ENCODE measurements at places on chromosomes 16 and 17. TPM values are rescaled to one million over a fixed set of nuclear protein-coding genes. Genes with fewer than 3 reads are reported as not detected.

NGFR gene
- total RNA-seq = 1.6 TPM

CDH1 gene
- total RNA-seq = 65.8 TPM

DNA sequence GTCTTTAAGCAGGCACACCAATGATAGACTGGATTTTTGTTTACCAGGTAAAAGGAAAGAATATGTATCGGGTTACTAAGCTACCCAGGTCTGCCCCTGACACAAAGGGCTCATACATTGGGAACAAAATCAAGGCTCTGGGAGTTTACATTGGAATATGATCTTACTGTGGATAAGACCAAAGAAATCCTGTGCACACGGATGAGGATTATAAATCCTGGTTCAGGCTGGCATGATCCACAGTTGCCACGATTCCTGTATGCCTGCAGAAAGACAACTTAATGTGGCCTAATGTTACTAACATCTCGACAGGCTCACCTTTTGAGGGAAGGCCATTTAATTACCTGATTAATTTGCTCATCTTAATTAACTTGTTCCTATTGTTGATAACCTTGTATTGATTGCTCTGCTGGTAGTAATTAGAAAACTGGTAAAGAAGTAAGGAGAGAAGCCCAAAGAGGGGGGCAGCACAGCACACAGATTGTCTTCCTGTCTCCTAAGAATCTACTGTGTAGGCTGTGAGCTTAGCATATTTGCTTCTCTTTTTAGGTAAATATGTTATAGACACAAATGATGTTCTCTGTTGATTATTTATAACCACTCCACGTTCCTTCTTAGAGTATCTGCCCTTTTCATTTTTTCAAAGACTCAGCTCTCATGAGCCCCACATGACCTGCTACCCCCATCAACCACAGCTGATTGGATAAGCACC, 51.0 kb upstream of the TOX3 start:
- DNase-seq = no peak

C1QTNF1 gene
- total RNA-seq = 1.5 TPM

DNA sequence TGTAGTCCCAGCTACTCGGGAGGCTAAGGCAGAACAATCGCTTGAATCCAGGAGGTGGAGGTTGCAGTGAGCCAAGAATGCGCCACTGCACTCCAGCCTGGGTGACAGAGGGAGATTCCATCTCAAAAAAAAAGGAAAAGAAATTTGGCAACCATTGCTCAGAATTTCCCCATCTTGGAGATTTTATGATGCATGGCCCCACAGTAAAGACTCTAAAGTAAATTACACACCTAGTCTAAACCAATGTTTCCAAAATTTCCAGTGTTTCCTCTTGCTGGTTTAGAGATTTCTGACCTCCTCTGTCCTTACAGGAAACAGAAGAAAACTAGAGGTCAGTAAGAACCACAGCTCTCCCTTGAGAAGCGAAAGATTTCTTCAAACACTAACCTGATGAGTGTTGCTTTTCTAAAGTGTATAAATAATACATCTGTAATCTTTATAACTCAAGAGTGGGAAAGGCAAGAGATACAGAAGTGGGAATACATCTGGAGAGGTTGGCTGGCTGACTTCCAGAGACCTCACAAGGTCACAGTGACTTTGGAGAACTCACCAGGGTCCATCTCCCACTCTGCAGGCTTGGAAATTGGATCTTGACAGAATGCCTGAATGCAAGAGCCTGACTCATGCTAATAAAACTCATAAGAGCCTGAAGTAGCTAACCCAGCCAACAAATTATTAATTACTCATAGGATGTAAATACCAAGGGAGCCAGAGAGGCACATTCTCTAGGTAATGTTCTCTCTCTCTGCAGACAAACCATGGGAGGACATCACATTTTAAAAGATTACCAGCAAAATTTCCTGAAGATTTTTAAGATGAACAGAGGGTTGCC, 8.8 kb downstream of the ADAT1 start:
- no peak for DNase-seq

TBC1D3G gene
- total RNA-seq = 0.15 TPM

DNA sequence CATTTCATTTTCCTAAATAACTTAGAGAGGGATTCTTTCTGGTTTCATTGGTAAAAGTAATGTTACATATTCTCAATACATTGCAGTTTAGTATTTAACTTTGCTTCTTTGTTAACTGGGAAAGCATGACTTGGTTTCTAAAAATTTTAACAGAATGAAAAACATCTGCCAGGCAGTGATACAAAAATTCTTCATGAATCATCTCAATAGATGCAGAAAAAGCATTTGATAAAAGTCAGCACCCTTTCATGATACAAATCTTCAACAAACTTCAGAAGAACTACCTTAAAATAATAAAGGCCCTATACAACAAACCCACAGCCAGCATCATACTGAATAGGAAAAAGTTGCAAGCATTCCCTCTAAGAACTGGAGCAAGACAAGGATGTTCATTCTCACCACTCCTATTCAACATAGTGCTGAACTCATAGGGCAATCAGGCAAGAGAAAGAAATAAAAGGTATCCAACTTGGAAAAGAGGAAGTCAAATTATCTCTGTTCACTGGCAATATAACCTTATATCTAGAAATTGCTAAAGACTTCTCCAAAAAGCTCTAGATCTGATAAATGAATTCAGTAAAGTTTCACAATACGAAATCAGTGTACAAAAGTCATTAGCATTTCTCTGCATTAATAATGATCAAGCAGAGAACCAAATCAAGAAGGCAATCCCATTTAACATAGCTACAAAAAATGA, 50.4 kb downstream of the SLFN5 start:
- DNase-seq = no peak

NMT1 gene
- total RNA-seq = 105 TPM

- DNase-seq = no peak
These were observed 28.0 kb downstream of the TOM1L2 start for GRCh38 chr17:17944242-17944641.

DNA sequence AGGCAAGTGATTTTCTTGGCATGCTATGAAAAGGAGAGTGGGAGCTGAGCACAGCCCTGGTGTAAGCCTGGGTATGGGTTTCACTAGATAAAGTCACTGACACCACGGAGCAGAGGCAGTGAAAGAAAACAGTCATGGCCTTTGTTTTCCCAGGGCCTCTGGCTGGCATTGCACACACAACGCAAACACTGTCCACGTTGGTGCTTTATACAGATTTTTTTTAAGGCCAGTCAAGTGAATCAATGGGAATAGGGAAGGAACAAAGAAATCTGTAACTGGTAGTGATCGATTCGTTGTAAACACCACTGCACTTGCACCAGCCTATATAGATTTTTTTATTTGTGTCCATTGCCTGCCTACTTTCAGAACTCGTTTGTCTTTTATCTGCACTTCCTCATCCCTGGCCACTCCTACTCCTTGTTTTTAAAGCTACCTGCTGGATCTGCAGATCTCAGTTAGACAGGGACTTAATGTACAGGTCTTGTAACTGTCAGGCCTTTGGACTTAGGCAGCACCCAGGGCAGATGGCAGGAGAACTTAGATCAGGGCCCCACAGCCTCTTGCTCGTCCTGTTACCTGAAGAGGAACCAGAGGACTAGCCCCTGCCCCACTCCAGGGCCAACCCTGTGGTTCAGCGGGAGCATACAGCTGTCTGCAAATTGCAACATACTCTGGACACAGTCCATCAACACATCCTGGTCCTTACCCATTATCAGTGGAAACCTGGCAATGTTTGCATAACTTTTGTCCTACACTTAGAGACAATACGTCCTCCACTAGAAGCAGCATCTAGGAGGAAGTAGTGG, 10.6 kb upstream of the TMIGD1 start:
- DNase-seq = no peak

GRCh38 chr17:82662711-82663261, 14.5 kb upstream of the WDR45B start:
- no peak for DNase-seq

DNA sequence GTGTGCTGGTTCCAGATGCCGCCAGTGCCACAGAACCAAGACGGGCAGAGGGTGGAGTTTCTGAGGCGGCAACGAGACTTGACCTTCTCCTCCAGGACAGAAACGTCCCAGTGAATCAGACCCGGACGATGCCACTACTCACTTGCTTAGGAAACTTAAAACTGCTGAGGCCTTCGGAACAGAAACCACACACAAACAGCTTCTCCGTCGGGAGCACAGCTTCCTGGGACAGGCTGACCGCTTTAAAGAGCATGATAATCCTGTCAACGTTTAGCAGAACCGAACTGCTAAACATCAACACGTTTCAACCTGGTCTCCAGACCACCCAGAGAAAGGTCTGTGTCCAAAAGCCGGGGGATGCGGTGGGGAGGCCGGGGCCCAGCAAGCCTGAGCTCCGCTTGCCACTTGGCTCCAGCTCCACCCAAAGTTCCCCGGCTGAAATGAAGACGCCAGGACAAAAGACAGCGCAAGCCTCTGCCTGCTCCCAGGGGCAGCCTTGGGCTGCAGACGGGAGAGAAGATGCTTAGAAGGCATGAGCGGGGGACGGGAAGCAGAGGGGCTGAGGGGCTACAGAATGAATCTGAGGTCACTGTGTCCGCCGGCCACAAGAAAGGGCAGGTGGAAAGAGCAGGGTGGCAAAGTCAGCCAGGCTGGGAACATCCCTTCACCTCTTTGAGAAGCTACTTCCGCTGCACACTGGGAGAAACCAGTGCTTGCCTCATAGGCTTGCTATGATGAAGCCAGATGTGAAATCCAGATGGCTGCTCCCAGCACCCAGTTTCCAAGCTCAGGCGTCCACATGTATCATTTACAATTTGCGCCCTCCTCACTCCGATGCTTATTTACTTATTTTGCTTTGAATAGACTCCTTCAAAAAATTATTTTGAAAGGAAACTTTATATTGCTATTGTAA, 69.0 kb downstream of the MRM3 start:
- no peak for DNase-seq

C16orf46 gene
- total RNA-seq = 1.2 TPM

DNA sequence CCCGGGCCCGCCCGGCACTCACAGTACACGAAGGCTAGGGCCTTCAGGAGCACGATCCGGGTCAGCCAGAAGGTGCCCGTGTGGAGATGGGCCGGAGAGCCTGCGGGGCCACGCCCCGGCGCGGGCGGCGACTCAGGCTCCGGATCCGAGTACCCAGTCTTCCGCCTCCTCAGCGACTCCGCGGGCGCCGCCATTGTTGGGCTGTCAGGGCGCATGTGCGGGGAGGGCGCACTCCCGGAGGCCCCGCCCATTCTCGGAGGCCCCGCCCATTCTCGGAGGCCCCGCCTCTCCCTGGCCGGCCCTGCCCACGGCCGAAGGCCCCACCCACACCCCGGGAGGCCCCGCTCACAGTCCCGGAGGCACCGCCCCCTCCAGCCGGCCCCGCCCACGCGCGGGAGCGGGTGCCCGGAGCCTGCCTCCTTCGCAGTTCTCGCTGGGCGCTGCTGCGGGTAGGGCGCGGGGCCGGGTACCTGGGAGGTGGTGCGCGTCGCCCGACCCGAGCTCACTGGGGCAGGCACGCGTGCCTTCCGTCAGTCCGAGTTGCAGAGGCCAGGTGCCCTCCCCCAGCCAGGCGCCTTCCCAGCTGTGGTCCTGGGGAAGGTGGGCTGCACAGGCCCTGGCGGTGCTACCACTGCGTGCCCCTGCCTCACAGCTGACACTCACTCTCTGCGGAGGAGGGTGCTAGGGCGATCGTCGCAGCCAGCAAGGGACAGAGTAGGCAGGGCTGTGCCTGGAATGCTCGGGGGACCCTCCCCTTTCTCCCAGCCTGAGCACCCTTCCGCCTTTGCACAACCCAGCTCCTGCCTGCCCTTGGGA, at the start of gene LMF1:
Gene LMF1 (minus strand): TSS at position 219 of the 816 bp plus-strand sequence. CDS start 4 bp downstream, at position 215.
- peak; percentile 18 for DNase-seq

DNA sequence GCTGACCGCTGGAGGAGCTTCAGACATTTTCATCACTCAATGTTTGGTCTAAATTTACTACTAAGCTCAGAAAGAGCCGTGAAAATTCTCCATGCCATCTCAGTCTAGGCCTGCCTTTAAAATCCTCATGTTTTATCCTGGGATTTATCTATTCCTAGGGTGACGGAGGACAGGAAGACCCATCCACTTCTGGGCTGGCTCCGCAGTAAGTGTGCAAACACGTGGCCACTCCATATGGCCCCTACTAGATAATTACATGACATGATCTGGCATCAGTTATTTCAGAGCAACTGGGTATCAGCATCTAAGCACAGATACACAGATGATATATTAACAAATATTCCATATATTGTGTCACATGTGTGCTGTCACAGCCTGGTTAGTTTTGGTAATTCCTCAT, 77.8 kb upstream of the HS3ST4 start:
- no peak for DNase-seq

PIPOX gene
- total RNA-seq = 2.4 TPM

GRCh38 chr16:79282806-79283205, 317.7 kb downstream of the MAF start:
- no peak for DNase-seq

DNA sequence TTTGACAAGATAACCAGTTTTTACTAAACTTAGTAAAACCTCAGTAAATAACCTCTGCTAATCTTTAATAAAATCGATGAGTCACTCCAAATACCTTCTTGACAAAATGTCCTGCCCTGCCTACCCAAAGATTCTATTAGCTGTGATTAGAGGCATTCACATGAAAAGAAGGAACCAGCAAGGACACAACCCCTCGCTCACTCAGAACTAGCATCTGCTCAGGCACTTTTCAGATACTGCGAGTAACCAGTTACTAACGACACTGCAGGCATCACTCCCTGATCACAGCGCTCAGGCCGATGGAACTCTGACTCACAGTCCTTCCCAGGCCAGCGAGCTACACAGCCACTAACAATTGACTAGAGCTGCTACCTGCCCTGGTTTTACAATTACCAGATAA, 24.3 kb downstream of the PELP1 start:
- DNase-seq = no peak

GRCh38 chr17:7445619-7445968, 733 bp downstream of the CHRNB1 start:
- no peak for DNase-seq

ANKRD13B gene
- 31.4 TPM for total RNA-seq

GRCh38 chr17:64133546-64134215, 3.7 kb upstream of the ERN1 start:
- DNase-seq = peak; percentile 43

DNA sequence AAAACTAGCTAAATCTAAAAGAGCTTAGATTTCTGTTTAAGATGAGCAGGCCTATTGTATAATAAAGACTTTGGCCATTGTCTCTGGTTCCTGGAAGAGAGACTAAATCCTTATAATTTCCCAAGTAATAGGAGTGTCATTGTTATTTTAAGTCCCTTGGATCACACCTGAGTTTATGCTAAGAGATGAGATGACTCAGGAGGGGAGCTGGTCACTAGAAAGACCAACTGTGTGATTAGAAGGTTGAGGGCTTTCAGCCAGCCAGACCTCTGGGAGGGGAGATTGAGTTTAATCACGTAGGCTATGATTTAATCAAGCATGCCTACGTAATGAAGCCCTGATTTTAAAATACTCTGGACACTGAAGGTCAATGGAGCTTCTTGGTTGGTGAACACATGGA, 156.9 kb upstream of the C17orf78 start:
- no peak for DNase-seq

CLDN6 gene
- total RNA-seq = 1.2 TPM

HOXB8 gene
- total RNA-seq = 45.9 TPM

CDK12 gene
- 57.8 TPM for total RNA-seq

CDRT4 gene
- total RNA-seq = 2.8 TPM

HOXB9 gene
- total RNA-seq = 65.9 TPM

KRT13 gene
- total RNA-seq = 0.36 TPM

GRCh38 chr16:50359626-50360025, 9.2 kb downstream of the BRD7 start:
- no peak for DNase-seq

SERPINF2 gene
- total RNA-seq = 0.77 TPM

GRCh38 chr16:56345406-56346050, 79.8 kb downstream of the AMFR start:
- DNase-seq = no peak

Data from Panc1 (cell line).